Pulmonary artery endothelial cell (primary cell): ENCODE measurements at places on chromosomes 11 and 22.
A peak's percentile ranks its signal among the peaks of the same experiment; 100 is the strongest.

- no peak for DNase-seq
Observed at GRCh38 chr22:46829941-46830715, 67.7 kb downstream of the TBC1D22A start.

DNA sequence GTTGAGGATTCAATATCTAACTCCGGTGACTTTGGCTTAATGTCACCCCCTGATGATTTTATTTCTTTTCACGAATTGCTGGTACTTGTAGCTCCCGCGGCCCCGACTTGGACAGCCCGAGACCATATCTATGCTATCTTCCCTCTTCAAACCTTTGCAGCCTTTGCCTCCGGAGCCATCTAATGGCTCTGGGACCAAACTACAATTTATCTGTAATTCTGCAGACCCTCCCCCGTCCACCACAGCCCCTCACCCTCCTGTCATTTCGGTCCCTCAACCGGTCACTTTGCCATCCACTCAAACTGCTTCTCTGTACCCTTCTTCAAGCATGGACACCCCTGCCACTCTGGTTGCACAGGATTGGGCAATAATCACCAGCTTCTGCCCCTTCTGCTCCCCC is 25.7 kb upstream of the ALDH3B2 start:
- DNase-seq, result no peak

GRCh38 chr11:19607656-19608360 is 104.8 kb upstream of the NAV2 start:
- DNase-seq, result no peak

- DNase-seq, result peak; percentile 10
Observed at GRCh38 chr11:60625262-60625661, 74.2 kb upstream of the MS4A8 start.

GRCh38 chr11:45752106-45752505 is 52.8 kb upstream of the SLC35C1 start:
- DNase-seq, result no peak

GRCh38 chr11:8593935-8594909 is at the start of gene STK33:
Gene STK33, minus strand, starts transcription at chr11:8594228. Its CDS starts 119,323 bp downstream, at chr11:8474905.
- DNase-seq, result no peak

- DNase-seq, result no peak
Observed at GRCh38 chr11:134539285-134539684, 127.2 kb upstream of the B3GAT1 start.

DNA sequence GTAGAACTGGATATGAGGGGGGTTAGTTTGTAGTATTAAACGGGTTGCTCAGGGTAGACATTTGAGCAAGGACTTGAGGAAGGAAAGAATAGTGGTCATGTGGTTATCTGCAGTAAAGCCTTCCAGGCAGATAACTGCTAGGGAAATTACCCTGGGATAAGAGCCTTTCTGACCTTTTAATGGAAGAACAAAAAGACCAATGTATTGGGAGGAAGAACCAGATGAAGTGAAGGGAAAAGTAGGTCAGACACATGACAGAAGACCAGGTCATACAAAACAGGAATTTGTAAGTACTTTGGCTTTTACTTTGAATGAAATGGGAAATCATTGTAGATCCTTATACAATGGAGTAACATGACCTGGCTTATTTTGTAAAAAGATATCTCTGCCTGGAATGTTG is 241.9 kb upstream of the CTSC start:
- peak; percentile 58 for DNase-seq
